Stomach (tissue), 19 donors: ENCODE measurements at places on chromosomes 1 and 21. TPM values are rescaled to one million over a fixed set of nuclear protein-coding genes. Genes with fewer than 3 reads are reported as not detected.

GRCh38 chr1:48371598-48371997 is 100.4 kb downstream of the SPATA6 start:
- DNase-seq, result no peak

- no peak for DNase-seq
These were observed 341.8 kb downstream of the PLPP3 start for GRCh38 chr1:56237491-56238064.

GRCh38 chr1:208129060-208129459 is 115.1 kb downstream of the PLXNA2 start:
- no peak for DNase-seq

GRCh38 chr1:153337980-153338853 is 10.4 kb downstream of the PGLYRP4 start:
- DNase-seq, result no peak

ADAMTS4 gene
- 2.8 TPM for total RNA-seq

GUCA2A gene
- not detected for total RNA-seq

- no peak for DNase-seq
These were observed 38.8 kb downstream of the ST6GALNAC5 start for GRCh38 chr1:76905876-76906595.
